ENCODE measurements at places on chromosomes 4 and X.

- DNase-seq, result no peak
These were observed 125.3 kb upstream of the IL15 start for GRCh38 chr4:141511055-141511454.

DNA sequence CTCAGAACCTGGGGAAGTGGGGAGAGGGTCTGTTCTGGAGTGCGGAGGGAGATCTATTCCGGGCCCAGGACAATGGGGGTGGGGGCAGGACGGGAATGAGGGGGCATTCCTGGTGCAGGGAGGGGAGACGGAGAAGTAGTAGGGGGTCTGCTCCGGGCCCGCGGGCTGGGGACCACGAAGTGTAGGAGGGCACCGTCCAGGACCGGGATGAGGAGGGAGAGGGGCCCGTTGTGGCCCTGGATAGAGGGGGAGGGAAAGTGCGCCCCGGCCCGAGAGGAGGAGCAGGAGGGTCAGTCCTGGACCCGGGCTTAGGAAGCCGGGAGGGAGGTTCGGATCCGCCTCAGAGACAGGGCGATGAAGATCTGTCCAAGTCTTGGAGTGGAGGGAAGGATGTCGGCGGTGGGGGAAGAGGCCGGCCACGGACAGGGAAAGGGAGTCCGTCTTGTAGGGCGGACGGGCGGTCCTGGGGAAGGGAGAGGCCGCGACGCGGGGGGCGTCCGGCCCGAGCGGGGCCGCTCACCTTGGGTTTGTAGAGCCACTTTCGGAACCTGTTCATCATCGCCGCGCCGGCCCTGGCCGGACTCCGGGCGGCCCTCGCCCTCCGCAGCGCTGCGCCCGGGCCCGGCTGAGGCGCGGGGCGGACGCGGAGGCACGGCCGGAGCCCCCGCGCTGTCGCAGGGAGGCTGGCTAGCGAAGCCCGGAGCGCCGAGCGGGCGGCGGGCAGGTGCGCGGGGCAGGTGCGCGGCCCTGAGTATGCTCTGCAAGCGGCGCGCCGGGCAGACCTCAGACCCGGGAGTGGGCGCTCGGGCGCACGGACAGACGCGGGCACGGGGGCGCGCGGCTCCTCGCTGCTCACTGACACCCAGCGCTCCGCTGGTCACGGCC, at the start of gene ZFYVE28:
ZFYVE28 (minus strand) TSS at position 881 of the 885 bp plus-strand sequence; CDS start at position 559, 322 bp downstream.
- DNase-seq, result no peak

- no peak for DNase-seq
These were observed 54.6 kb downstream of the RELL1 start for GRCh38 chr4:37631551-37631950.

DNA sequence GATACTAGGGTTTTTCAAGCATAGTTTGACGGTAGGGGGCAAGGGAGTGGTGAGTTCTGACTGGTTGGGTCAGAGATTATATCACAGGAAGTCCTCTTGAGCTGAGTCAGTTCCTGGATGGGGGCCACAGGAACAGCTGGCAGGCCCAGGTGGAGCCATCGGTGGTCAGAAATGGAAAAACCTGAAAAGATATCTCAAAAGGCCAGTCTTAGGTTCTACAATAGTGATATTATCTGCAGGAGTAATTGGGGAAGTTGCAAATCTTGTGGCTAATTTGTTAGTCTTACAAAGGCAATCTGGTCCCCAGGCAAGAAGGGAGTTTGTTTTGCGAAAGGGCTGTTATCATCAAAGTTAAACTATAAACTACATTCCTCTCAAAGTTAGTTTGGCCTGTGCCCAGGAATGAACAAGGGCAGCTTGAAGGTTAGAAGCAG, 159.3 kb downstream of the PTCHD1 start:
- no peak for DNase-seq

GRCh38 chrX:70998411-70999027, 67.6 kb upstream of the SLC7A3 start:
- no peak for DNase-seq

DNA sequence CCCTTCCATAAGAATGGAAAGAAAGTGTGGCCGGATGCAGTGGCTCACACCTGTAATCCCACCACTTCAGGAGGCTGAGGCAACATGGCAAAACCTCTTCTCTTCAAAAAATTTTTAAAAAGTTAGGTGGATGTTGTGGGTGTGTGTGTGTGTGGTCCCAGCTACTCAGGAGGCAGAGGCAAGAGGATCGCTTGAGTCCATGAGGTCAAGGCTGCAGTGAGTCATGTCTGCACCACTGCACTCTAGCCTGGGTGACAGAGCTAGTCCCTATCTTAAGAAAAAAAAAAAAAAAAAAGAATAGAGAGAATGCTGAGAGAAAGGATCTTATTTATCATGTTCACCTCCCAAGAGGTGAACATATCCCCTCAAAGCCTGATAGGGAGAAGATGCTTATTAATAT, 492.1 kb upstream of the SMIM31 start:
- no peak for DNase-seq

- DNase-seq, result no peak
These were observed 174.1 kb downstream of the COX18 start for GRCh38 chr4:72895408-72895807.

DNA sequence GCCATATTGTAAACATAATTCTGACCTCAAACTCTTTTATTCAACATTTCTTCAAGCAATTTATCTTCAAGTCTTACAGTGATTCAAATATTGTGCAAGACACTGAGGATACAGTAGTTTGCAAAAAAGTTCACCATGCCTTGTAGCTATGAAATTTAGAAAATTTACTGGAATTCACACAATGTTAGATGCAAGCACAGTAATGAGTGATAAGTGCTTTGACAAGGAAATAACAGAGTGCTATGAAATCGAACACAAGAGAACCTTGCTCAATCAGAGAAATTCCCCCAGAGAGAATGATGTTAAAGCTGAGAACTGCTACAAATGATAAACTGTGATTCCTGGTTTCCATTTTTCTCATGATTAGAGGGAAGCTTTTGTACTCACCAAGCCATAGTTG, 952.9 kb downstream of the FAT4 start:
- DNase-seq, result no peak

DNA sequence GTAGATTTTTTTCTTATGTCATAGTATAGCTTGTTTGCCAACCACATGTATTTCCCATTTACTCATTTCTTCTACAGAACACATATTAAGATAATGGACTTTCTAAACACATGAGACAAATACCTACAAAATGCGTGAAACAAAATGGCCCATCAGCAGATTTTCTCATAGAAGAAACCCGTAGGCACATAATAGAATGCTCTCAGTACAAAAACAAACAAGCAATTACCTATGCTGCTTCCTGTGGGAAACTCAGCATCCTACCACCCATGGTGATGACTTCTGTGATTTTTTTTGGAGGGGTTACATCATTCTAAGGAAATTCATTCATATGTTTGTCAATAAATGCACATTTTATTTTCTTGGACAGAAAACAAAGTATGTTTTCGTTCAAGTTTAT, 343.6 kb downstream of the SPRY1 start:
- no peak for DNase-seq

DNA sequence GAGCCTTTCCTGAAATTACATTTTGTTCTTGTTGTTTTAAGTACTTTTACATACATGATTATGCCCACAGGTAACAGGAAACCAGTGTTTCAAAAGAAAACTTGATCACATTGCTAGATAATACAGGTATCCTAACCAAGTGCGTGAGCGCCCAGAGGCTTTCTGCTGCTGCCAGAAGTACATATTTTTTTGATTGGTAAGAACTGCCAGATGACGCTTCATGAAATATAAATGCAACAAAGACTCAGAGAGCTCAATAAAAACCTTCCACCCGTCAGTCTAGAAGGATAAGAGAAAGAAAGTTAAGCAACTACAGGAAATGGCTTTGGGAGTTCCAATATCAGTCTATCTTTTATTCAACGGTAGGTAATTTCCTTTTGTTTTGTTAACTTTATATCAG, at the start of gene EPGN:
EPGN (plus strand) TSS at position 256 of the 400 bp plus-strand sequence; CDS start at position 320, 64 bp downstream.
- DNase-seq, result peak; percentile 4

- no peak for DNase-seq
These were observed 1236.5 kb downstream of the FSTL5 start for GRCh38 chr4:160927311-160927710.

GRCh38 chr4:182697094-182697493, 220.1 kb downstream of the DCTD start:
- DNase-seq, result no peak

DNA sequence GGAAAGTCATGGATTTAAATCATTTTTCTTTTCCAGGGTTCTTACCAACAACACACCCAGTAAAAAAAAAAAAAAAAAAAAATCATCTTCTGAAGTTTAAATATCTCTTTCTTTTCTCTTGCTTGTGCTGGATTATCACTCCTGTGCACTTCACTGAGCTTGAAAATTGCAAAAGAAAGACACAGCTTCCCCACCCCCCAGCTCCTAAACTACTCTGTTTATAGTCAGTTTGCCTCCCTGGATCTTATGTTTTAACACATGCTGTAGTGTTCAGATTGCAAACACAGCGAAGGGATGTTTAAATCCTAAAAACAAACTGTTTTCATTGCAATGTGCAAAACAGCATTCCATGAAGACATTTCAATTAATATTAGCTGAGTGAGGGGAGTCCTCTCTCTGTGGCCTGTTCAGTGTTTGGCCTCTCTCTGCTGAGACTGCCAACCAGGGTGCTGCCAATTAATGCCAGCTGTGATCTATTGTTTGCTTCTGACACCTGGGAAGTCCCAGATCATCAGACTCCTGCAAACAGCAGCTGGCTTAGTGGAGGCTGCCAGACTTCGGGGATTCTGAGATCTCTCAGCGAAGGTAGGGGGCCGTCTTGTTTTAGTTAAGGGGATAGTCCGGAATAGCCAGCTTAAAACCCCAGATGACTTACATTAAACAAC, 171.1 kb upstream of the PITX2 start:
- no peak for DNase-seq

GRCh38 chr4:108793415-108793814, 30.6 kb upstream of the ETNPPL start:
- no peak for DNase-seq

DNA sequence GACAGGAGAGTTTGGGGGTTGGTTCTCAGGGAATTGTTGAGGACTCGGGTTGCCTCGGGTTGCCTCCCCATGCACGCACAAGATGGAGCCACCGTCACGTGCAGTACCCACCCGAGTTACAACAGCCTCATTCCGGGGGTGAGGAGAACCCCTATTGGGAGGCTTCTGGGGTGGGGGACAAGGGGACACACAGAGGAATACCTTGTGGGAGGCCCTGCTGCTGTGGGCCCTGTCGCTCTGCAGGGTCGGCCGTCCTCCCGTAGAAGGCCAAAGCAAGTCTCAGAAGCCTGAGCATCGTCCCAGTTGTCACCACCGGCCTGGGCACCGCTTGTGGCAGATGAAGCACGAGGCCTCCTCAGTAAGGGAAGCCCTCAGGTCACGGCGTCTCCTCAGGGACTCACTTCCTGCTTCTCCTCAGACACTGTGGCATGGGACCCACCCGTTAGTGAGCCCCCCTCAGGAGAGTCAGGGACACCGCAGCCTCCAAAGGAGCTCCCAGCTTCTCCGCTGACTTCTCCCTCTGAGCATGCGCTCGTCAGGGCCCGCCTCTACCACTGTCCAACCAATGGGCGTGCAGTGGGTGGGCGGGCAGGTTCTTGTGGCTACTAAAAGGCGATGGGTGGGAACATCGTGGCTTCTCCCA, at the start of gene CT55:
CT55 (minus strand) TSS at position 522 of the 643 bp plus-strand sequence; CDS start at position 295, 227 bp downstream.
- no peak for DNase-seq

GRCh38 chrX:93322110-93322509, 351.3 kb downstream of the NAP1L3 start:
- no peak for DNase-seq

DNA sequence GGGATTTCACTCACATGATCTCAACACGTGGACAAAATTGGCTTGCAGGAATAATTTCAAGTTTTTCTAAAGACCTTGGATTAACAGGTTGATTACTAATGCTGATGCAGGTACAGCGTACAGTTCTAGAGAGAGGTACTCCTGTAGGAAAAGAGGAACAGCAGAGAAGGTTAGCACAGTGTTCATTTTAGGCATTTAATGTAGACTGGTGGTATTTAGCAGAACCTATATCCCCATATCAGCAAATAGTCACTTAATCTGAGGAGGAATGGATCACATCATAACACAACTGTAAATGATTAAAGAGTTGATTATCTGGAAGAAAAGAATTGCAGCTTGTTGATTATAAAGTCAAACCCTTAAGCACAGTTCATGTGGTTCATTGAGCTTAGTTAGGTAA, 620 bp downstream of the CXCL10 start:
- DNase-seq, result no peak

- DNase-seq, result no peak
These were observed 232.9 kb upstream of the GIMD1 start for GRCh38 chr4:106601519-106601918.

DNA sequence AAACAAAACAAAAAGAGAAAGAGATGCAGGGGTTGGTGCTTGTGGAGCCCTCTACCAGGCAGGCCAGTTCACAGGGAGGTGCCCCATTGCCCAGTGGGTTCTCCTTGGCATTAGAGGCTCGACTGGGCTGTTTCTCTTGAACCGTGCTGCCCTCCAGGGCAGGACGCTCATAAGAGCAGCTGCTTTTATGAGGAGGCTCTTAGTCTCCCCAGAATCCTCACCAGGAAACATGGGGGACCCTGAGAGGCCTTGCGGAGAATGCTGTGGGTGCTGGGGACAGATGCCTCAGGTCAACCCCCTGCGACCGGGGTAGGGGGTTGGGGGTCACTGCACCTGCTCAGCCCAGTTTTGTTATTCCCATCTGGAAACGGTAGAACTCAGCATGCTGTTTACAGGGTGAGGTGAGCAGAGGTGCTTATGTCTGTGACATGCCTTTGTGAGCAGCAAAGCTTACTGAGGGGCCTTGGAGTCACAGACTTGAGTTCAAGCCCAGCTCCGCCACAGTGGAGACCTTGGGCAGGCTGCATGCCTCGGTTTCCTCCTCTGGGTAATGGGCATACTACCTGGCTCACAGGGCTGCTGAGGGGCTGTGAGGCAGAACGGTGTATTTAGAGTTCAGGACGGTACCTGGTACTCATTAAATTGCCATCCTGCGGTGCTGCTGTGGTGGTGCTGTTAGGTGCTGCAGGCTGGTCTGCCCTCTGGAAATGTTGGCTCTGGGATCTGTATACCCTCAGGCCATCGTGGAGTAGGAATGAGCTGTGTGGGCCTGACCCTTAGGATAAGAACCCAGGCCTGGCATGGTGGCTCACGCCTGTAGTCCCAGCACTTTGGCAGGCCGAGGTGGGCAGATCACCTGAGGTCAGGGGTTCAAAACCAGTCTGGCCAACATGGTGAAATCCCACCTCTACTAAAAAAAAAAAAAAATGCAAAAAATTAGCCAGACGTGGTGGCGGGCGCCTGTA, 5.7 kb downstream of the TBC1D14 start:
- no peak for DNase-seq

DNA sequence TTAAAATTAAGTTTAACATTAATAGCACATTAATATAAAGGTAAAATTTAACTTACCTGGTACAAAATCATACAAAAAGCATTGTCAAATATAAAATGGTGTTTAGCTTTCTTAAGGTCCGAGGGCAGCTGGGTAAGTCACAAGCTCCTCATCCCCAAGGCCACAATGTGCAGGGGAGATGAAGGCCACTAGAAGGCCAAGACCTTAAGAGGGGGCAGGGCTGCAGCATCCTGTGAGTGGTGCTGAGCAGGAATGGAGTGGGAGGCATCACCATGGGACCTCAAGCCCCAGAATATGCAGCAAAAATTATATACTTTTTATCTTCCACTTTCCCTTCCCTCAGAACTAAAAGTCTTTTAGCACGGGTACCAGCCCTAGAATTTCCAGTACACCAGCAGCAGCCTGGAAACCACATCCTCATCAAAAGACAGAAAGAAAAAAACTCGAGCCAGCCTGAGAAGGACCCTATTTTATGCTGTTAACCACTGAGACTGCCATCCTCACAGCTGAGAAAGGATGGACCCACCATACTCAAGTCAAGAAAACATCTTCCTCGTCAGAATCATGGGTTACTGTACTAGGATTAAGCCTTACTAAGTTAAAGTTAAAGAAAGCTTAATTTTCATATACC, 13.0 kb upstream of the RHOXF2 start:
- DNase-seq, result no peak

- DNase-seq, result no peak
These were observed 414.3 kb upstream of the RPS6KA3 start for GRCh38 chrX:20680998-20681397.
